Fibroblast of skin of right quadriceps (primary cell): ENCODE measurements at places on chromosomes 12 and 14.

- no peak for DNase-seq
Observed at GRCh38 chr14:101852785-101853184, 91.3 kb downstream of the PPP2R5C start.

DNA sequence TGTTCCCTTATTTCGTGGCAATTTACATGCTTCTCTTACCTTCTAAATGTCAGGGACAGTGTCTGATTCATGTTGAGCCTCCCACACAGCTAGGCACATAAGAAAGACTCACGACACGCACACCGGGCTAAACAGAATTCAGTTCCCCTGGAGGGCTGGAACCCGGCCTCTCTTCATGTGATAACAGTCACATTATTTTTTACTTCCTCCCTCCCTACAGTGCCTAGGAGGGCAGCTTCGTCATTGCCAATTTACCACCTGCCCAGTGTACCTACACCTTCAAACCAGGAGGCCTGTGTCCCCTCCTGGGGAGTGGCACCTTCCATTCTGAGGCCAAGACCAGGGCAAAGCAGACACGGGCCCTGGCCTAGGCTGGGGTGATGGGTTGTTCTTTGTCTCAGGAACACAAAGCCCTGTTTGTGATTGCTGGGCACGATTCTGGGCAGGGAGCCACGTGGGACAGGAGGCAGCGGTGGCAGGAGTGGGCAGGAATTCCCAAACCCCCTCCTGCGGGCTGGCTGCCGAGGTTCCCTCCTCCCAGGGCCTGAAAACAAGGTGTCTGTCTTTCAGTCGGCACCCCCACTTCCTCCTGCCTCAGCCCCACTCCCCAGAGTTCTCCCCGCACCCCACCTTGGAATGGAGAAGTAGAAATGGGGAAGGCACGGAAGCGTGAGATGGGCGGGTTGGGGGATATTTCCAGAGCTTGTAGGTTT, 6.8 kb upstream of the RASAL1 start:
- no peak for DNase-seq

GRCh38 chr14:45048385-45048784, 35.5 kb upstream of the PRPF39 start:
- DNase-seq = no peak

- DNase-seq = no peak
Observed at GRCh38 chr14:55533960-55534359, 46.0 kb upstream of the KTN1 start.

DNA sequence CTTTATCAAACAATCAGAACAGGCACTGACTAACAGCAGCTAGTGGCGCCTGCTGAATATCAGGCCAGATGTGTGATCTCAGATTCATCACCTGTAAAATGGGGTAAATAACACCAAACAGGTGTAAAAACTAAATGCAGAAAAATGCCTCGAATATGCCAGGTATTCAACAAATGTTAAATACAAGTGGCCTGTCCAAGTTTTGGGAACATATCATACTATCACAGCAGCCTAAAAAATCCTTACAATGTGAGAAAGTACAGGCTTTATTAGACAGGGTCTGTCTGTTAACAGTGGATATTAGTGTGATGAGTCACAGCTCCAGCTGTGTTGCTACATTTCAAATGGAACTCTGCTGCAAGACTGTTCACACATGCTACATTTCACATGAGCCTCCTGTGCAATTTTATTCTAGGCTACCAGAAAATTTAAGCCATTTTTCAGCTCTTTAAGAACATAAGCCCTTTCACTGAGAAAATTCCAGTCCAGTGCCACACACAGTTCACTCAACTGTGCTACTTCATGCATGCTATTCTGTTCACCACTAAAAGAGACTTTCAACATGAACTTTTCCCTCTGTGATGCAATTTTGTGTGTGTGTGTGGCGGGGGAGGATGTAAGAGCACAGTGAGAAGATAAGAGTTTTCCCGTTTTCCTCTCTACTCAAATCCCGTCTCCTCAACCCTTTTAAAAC, 56.7 kb downstream of the MSRB3 start:
- DNase-seq = peak; percentile 93

GRCh38 chr12:12185414-12185813, 81.4 kb downstream of the LRP6 start:
- no peak for DNase-seq

DNA sequence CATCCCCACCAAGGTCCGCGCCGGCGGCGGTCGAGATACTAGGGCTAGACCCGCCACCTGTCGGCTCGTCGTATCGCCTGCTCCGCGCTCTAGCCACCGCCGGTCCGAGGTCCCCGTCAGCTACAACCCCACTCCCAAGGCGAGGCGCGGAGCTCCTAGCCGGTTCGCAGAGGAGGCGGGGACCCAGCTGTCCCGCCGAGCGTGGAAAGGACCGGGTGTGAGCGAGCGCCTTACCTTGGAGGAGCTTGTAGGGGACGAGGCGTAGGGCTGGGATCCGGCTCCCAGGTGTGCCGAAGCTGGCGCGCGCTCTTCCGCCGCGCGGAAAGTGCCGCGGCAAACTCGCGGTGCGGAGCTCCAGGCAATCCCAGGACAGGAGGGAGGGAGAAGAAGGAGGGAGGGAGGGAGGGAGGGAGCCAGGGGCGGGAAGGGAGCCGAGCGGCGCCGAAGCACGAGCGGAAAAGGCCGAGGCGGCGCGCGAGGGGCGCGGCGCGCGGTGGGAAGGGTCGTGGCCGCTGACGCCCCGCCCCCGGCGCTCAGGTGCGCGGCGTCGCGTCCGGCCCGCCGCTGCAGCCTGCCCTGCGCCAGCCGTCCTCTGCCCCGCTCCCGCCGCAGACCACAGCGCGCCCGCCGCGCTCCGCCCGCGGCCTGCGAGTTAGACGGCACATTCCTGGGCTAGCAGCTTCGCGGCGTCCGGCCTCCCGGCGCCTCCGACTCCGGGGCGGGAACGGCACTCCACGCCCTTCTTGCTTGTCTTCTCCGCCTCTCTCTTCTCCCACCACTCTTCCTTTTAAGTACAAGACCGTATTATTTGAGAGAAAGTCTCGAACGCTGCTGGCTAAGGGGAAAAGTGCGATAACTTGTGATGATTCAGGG, at the start of gene PAWR:
Gene PAWR (minus strand): TSS at position 327 of the 873 bp plus-strand sequence. CDS start 720 bp downstream, outside the sequence.
- peak; percentile 95 for DNase-seq

DNA sequence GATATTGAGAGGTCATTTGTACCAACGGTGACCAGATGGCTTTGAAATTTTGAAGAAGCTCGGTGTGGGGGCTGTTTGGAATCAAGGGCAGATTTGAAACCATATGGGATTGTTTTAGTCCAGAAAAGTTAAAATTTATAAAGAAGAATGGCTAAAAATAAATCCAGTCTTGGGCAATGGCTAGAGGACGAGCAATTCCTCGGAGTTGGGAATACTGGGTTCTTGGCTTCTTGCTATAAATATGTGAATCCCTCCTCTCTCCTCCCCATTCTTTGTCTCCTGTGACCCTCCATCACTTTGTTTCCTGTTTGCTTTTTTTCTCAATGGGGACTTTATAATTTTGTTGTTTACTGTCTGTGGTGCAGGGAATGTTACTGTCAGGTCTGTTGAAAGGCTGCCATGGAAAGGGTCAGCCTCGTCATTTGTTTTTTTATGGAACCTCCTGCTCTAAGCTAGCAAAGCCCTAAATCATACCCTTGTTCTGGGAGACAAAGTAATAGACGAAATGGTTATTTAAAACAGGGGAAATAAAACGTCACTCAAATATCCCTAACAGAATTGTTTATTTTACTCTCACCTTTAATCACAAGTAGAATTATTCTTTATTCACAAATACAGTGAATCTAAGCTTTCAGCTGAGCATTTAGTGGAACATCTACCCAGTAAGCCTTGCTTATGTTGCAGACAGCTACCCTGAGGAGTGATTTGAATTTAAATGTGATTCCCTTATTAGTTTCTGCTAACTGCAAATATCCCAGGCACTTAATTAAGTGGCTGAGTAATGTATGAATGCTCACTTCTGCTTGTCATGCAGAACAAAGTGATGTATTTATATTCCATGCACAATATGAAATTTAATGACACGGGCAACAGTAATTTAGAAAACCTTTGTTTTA, 273.1 kb upstream of the NOVA1 start:
- no peak for DNase-seq

GRCh38 chr14:43411841-43412240, 1095.2 kb downstream of the FSCB start:
- no peak for DNase-seq

DNA sequence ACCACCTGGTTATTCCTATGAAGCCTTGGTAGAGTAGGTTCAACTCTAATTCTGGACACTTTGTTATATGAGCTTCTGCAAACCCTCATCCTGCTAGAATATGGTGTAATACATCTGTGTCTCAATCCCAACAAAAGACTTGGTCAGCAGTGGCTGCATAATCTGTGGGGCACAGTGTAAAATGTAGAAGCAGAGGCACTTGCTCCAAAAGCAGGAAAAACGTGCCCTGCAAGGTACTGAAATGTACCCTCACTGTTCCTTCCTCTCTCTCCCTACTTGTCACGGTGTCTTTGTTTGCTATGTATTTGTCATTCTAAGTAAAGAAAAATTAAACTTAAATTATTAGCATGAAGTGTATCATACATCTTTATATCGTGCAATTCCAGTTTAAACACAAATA, 267.9 kb downstream of the BCL11B start:
- DNase-seq = no peak
